ENCODE measurements at places on chromosomes 2 and 18. TPM values are rescaled to one million over a fixed set of nuclear protein-coding genes. Genes with fewer than 3 reads are reported as not detected.

The ZNF521 gene
- not detected for total RNA-seq

The DCAF17 gene
- total RNA-seq = 9.6 TPM

The SFT2D3 gene
- 6.2 TPM for total RNA-seq

The ITPRIPL1 gene
- total RNA-seq = not detected

The LBH gene
- total RNA-seq = 102 TPM

The DNAH6 gene
- not detected for total RNA-seq

Data from A549 treated with CpdA at 1 μM for 4 hours (cell line).